Activated CD4-positive, alpha-beta T cell treated with anti-CD3 and anti-CD28 coated beads for 36 hours (primary cell): ENCODE measurements at places on chromosomes 7 and 10. TPM values are rescaled to one million over a fixed set of nuclear protein-coding genes. Genes with fewer than 3 reads are reported as not detected.

Gene SLC39A12
- not detected for total RNA-seq

Gene APBB1IP
- 53.3 TPM for total RNA-seq

Gene OR13A1
- not detected for total RNA-seq

Gene WNT8B
- total RNA-seq: 0.43 TPM

Gene NPFFR1
- not detected for total RNA-seq

Gene FAM25G
- total RNA-seq: not detected

Gene PODXL
- total RNA-seq: 0.48 TPM

Gene KLF14
- total RNA-seq: not detected

Gene MORN4
- total RNA-seq: 5.3 TPM

Gene ARHGEF5
- 16.8 TPM for total RNA-seq

Gene PLA2G12B
- total RNA-seq: not detected

Gene MUC3A
- total RNA-seq: not detected

Gene AFAP1L2
- 2.0 TPM for total RNA-seq

Gene LRMDA
- total RNA-seq: not detected

Gene SORBS1
- total RNA-seq: 1.0 TPM

Gene GPR26
- not detected for total RNA-seq

Gene SAMD9
- total RNA-seq: 10.2 TPM

Gene DPP6
- not detected for total RNA-seq

Gene SCIN
- total RNA-seq: 0.64 TPM

Gene LDB3
- 0.05 TPM for total RNA-seq

Gene SHTN1
- 0.43 TPM for total RNA-seq

Gene RNLS
- total RNA-seq: 4.3 TPM
